ENCODE measurements at places on chromosomes 4 and X.

DNA sequence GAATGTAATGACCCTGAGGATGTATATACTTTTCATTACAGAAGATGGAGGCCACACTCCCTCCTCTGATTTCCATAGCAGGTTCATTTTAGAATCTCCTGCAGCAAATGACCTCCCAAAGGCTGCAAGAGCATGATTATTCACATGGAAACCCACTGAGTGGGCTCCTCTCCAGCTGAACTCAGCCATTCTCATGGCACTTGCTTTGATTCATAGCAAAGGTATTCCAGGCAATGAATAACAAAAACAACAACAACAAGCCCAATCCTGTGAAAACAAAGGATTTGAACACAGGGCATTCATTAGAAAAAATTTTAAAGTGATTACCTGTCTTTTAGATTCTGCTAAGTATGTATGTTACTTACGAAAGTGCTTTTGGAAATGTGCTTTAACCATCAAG, 894.0 kb upstream of the FRG1 start:
- DNase-seq, result no peak

DNA sequence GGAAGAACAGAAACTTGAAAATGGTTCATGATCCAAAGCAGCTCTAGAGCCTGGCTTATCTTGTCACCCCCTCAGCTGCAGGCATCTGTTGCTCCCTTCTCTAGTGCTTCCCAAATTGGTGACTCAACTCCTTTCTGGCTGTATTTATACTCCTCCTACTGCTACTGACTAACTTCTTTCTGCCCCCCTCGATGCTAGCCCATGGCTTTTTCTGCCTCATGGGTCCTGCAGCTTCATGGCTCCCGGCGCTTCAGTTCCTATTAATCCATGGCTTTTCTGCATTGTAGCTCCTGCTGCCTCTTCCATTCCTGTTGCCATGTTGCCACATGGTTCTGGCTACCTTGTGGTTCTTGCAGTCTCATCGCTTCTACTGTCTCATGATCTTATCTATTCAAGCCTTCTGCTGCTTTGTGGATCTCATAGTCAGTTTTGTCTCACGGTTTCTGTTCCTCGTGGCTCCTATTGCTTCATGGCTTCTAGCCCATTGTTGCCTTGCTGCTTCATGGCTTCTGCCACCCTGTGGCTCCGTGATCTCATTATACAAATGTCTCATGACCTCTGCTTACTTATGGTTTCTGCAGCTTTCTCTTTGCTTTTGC, 48.1 kb downstream of the SMC1A start:
- no peak for DNase-seq

- DNase-seq, result no peak
Observed at GRCh38 chr4:130753926-130754325, 1658.0 kb downstream of the C4orf33 start.

DNA sequence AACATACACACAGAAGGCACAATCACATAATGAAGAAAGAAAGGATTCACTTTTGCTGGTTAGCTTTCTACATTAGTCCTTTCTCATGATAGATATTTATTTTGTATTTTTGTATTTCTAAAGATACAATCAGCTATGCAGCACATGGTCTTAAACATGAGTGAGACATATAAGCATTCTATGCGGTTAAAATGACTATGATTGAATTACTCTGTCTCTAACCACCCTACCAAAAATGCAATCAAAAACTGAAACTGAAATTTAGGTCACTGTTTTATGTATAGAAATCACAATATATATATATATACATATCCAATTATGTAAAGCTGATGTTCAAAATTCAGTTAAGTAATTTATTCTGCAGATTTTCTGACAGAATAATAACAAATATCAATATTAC, 21.9 kb downstream of the CXXC4 start:
- DNase-seq, result no peak

DNA sequence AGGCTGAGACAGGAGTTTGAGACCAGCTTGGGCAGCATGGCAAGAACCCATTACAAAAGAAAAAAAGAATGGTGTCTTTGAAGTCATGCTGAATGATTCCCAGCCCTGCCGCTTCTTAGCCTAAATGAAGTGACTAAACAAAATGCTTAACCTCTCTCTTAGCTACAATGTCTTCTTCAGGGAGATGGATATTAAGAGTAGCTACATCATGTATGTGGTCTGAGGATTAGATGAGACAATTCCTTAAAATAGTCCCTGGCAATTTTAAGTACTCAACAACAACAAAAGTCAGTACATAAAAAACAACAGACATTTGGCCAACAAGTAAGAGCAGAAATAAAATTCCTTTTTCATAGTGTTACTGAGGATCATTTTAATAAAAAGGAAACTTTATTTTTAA, 64.3 kb upstream of the COX18 start:
- DNase-seq, result no peak

- no peak for DNase-seq
Observed at GRCh38 chr4:73257651-73258435, 755 bp downstream of the ANKRD17 start.

DNA sequence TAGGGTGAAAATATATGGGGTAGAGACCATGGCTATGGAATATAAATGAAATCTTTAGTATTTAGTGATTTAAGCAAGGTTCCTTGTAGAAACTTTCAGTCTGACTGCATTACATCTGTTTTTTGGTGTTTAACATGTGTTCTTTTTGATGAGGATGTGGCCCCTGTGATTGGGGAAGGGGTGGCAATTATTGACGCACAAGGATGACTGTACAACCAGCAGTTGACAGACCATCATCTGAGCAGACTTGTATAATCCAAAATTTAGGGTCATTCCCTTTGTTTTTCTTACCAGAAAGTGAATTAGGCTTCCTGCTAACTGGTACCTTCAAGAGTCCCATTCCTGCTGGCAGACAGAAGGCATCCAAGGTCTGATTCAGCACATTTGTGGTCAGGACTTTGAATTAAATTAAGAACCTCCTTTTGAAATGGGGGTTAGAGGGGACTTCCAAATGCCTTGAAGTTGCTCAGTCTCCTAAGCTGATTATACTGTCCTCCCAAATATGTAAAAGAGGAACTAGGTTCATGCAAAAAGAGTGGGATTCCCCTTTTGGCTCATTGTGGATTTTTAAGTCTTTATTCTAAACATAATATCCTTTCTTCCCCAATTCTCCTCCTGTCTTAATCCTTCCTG, 112.4 kb upstream of the CXCL13 start:
- DNase-seq, result no peak

DNA sequence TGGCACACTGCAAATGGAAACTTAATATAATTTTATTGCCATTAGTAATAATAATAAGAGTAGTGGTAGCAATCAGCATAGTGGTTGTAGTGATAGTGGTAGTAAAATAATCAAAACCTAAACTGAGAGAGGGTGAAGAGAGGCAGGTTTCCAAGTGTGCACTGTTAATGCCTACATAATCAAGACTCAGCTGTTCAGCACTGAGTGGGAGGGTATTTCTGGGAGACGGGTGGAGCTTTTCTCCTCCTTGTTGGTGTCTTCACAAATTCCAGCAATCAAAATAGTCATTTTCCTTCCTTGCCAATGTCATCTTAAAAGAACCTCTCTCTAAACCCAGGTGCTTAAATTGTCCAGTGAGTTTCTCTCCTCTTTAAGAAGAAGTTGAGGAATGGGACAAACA, 18.6 kb downstream of the CCDC149 start:
- DNase-seq, result no peak

GRCh38 chrX:19799319-19800182, 87.8 kb downstream of the SH3KBP1 start:
- no peak for DNase-seq

DNA sequence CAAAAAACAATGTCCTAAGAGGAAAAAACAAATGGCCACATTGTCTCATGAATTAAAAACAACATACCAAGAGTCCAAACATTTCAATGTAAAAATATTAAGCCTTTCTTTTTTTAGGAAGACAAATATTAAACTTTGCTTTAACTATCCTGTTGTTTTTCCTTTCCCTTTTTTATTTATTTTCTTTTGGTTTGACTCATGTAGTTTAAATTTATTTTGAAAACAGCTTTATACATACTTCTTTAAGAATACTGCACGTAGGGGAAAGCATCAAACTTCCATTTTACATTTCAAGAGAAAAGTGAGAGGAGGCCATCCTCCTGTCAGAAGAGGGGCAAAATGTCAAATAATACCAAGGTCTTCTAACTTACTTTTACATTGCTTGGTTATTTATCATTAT, 8.7 kb downstream of the GAB1 start:
- no peak for DNase-seq

All from T-helper 2 cell (primary cell).